Fibroblast of pulmonary artery (primary cell): ENCODE measurements at places on chromosomes 3 and 15.

DNA sequence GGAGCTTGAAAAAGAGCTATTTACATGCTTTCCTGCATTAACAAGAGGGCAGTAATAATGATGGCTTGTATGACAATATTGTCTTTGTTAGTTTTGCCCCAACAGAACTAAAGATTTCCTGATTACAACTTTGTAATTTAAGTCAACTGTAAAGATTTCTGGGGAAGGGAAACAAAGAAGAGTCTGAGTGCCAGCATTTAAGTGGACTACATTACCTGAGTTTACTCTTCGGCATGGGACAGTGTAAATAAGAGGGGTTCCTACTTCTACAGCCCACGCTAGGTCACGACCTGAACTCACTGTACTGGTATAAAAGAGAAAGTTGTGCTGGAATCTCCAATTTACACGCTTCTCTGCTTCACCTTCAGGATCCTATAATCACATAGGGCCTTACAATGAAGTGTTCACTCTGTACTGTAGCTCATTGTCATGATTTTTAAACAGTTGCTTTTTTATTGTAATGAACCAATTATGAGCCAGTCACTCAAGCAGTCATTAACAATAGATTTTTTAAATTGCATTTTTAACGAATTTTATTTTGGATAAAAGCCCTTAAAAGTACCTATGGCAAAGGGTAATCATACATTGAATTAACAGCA, 39.6 kb downstream of the DPH6 start:
- DNase-seq, result no peak

DNA sequence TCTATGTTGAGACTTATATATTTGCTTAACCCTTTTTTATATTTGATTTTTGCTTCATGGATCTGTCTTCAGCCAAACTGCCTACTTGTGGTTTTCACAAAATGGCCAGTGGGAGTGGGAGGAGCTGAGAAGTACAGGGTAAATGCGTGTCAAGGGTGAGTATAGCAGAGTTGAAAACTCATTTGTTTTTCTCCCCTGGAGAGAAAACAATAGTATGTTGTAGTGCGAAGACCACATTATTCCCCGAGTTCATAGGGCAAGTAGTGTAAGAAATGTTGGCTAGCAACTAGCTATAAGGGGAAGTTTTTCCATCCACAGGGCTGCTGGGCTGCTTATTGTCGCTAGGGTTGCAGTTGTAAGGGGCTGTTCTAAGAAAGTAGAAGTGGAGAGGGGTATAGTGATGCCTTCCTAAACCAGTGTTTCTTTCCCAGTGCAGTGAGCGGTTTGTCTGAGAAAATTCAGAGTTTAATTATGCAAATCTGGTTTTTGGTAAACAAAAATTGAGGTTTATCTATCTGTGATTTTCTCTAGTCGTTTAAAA, 153.8 kb upstream of the AZI2 start:
- no peak for DNase-seq

DNA sequence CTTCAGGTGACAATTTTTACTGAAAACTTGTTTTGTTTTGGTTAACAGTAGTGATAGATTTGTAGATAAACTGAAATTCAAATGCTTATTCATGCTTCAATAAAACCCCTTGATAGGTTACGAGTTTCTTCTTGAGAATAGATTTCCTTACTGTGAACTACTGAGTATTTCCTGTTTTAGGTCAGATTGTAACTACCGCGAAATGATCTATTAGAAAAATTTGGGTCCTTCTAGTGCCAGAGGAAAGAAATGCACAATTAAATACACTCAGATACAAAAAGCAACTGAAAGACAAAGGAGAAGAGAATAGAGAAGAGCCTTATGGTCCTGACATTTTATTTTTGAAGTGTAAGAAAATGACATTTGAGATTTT, 251.7 kb upstream of the TBL1XR1 start:
- DNase-seq, result no peak

GRCh38 chr15:43067717-43068461, 37.9 kb downstream of the UBR1 start:
- peak; percentile 29 for DNase-seq

DNA sequence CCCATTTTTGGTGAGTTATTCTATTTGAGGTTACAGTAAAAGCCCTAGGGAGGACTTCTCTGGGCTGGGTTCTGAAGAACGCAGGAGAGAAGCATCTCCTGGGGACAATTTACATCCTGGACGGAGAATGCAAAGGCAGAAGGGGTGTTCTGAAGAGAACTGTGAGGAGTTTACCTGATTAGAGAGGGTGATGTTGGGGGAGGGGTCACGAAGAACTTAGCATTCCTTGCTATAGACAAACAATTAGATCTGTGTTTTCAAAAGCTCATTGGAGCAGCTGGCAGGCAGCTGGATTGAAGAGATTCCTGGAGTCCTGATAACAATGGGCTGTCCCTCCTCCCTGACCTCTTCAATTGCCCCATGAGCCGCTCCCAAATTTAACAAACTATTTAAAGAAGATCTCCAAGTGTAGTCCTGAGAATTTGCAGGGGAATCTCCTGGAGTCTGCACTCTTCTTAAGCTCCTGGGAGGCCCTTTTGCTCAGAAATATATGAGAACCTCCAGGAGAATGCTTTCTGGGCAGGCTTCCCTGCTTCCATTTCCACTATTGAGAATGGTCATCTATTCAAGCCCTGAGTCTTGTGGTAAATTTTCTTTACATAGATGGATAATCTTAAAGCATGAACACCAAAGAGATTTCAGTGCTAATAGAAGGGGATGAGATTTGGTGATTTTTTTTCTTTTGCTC, 55.3 kb downstream of the ARHGAP31 start:
- peak; percentile 13 for DNase-seq

GRCh38 chr15:50251638-50252182, 13.8 kb downstream of the HDC start:
- DNase-seq, result no peak

GRCh38 chr3:115384381-115384780, 237.3 kb upstream of the ZBTB20 start:
- no peak for DNase-seq

- no peak for DNase-seq
Observed at GRCh38 chr3:192435241-192435640, 292.1 kb downstream of the FGF12 start.

DNA sequence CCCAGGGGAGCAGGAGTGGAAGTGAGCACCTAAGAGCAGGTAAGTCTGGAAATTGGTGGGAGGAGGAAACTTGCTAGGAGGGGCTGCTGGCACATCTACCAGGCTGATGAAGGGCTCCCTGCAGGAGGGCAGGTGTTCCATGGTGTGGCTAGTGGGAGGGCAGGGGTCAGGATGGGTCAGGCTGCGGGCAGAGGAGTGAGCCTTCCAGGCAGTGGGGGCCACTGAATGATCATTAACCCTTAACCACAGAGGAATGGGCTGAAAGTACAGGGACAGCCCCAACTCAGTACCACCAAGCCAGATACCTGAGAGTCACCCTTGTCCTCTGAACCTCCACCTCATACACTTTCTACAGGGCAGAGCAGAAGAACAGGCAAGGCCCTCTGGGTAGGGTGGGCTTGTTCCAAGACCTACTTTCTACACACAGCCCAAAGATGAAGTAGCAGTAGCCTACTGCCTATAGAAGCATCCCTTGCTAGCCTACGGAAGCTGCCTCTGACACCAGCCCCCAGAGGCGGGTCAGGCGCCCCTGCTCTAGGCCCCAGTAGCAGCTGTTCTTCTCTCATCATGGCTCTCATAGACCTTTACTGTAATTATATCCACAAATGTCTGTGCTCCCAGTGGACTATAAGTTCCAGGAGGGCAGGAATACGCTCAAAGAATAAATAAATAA, 4.6 kb downstream of the RAB6B start:
- no peak for DNase-seq

DNA sequence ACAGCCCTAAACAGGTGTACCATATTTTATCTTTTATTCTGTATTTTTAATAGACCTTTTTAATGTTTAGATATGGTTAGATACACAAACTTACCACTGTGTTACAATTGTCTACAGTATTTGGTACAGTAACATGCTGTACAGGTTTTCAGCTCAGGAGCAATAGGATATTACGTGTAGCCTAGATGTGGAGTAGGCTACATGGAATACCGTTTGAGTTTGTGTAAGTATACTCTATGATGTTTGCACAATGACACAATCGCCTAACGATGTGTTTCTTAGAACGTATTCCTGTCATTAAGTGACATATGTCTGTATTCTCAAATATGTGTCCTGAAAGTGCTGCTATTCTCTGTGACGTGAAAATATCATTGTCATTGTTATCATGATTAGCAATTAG, 62.6 kb downstream of the MFSD1 start:
- no peak for DNase-seq

DNA sequence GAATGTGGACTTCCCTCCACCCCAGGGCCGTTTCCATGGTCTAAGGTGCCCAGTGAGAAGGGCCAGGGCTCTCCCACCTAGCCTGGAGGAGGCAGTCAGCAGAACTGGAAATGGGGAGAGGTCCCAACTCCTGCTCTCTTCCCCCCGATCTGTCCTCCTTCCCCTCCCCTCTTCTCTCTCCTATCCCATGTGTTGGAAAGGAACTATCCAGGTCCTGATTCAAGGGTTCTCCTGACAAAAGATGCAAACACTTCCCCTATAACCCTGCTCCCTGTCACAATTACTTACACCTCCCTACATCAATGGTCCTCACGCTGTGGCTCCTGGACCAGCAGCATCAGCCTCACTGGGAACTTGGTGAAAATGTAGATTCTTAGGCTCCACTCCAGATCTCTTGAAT, 6.0 kb downstream of the CIB2 start:
- DNase-seq, result no peak

DNA sequence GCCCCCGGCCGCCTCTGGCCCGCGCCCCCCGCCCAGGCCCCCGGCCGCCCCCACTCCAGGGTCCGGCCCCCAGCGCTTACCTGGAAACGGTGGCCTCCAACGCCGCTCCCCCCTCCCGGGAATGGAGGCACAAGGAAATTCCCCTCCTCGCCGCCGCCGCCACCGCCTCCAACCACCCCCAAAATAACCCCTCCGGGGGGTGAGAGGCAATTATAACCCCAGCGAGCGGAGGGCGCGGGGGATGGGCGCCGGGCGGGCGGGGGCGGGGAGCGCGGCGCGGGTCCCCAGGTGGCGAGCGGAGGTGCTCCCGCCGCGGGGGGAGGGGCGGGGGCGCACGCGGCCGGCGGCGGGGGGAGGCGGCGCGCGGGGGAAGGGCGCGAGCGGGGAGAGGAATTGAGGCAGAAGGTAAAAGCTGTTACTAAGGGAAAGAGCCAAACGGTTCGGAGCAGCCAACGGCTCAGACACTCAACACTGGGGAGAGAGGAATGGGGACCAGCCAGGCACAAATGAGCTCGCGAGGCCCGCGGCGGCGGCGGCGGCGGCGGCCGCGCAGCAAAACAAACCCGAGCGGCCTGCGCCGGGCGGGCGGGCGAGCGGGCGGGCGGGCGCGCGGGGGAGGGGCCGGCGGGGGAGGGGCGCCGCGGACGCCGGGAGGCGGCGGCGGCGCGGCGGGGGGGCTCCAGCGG, at the start of gene TBL1XR1:
Gene TBL1XR1, minus strand, starts transcription at position 442 of the 686 bp plus-strand sequence. CDS start 132,505 bp downstream, outside the sequence.
- peak; percentile 96 for DNase-seq

GRCh38 chr3:181623924-181624694, 87.6 kb upstream of the SOX2 start:
- DNase-seq, result peak; percentile 46

GRCh38 chr3:67090474-67090873, 92.4 kb downstream of the KBTBD8 start:
- peak; percentile 55 for DNase-seq

- no peak for DNase-seq
Observed at GRCh38 chr3:115226844-115227445, 79.9 kb upstream of the ZBTB20 start.

GRCh38 chr15:68658151-68658550, 79.4 kb downstream of the CORO2B start:
- DNase-seq, result no peak

GRCh38 chr15:98292442-98293240, 332.1 kb downstream of the ARRDC4 start:
- DNase-seq, result peak; percentile 4

- DNase-seq, result no peak
Observed at GRCh38 chr3:38047896-38048295, 8.9 kb downstream of the DLEC1 start.

GRCh38 chr15:89187301-89187985, 33.9 kb downstream of the RLBP1 start:
- no peak for DNase-seq

DNA sequence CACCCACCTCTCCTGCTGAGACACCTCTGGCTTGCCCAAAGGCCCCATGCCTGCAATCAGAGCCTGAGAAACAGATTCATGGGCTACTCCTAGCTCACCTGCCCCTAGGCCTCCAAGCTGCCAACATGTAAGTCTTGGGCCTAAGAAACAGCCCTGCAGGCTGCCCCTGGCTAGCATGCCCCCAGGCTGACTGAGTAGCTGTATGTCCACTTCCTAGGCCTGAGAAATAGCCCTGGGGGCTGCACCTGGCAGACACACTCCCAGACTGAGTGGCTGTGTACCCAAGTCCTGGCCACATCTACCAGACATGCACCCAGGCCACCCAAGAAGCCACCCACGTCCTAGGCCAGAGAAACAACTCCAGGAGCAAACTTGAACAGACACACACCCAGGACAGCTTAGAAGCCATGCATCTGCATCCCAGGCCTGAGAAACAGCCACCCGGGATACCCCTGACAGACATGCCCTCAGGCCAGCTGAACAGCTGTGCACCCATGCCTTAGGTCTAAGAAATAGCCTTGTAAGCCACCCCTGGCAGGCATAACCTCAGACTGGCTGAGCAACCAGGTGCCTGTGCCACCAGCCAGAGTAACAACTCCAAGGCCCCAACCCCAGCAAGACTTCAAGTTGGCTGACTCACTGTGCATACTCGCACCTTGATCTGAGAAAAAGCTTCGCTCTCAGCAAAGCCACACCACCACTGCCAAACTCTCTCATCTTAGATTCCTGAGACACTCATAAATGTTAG, 12.0 kb upstream of the NRG4 start:
- no peak for DNase-seq
